Stimulated activated CD4-positive, alpha-beta T cell treated with anti-CD3 and anti-CD28 coated beads, Interleukin-1b, Interleukin-23, amount 100 ng/mL, for 48 hours (primary cell): ENCODE measurements at places on chromosomes 5 and 9.

DNA sequence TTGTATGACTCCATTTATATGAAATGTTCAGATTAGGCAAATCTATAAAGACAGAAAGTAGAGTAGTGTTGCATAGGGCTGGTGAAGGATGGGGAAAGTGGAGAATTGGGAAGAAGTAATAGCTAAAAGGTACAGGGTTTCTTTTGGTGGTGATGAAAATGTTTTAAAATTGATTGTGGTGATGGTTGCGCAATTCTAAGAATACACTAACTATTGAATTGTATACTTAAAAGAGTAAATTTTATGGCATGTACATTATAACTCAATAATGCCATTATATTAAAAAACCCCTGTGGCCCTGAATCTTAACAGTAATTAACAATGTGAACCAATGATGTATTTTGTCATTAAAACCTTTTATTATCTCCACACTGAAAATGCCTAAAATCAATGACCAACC, 20.4 kb upstream of the DMAC1 start:
- no peak for DNase-seq

DNA sequence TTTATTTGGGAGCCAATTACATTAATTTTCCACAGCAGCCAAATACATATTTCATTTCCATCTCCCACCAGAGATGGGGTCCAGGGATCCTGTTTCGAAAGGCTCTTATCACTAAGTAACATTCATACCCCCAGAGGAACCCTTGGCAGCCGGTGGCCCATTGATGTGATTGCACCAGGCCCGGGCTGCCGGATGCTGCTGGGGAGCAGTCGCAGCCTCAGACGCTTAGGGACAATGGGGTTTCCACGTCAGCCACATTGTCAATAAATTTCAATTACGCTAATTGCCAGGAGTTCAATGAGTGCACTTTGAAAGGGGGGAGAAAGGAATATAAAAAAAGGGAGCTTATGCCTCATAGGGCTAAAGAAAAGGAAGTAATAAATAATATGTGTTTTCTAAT, 478.8 kb upstream of the ADAMTS16 start:
- DNase-seq: no peak

DNA sequence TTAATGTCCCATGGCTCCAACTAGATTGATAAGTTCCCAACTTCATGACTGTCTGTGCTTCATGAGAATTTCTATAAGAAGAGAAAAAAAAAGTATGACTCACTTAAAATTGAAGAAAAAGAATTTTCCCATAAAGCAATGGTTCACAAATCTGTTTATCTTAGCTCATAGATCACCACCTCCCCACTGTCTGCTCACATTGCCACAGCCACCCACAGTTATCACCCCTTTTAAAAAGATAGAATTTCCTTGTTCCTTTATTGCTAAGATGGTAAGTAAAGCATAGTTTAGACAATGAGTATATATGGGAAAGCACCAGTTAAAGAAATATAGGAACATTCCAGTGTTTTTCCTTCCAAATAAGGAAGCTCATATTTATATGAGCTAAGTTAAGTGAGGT, 67.1 kb downstream of the ALDH7A1 start:
- no peak for DNase-seq

- DNase-seq: no peak
These were observed 222.9 kb downstream of the AOPEP start for GRCh38 chr9:94949370-94949769.

DNA sequence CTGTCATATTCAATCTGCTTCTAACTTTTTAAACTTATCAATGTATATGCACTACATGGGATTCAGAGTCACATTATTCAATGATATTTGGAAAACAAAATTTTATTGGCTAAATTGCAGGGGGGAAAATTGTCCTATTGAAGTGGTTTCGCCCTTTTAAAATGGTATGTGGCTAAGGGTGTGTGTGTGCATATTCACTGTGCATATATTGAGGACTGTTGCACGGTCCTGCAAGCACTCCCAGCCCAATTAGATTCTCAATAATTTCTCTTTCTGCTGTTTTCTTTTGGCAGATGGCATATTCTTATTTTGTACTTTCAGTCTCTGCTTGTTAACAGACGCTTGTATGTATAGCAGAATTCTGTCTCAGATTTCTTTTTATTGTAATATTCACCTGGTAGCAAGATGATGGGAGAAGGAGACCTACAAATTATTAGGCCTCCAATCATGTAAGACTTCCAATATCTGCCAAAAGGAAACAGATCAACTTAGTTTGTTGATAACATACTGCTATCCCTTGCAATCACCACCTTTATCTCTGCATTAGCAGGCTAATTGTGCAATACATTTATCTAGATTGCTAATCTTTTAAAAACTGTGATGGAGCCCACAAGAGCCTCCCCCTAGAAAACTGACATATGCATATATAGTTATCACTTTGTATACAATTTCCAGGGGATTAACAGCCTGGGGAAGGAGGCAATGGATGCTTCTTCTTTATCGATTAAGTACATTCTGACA, 411.5 kb downstream of the PLK2 start:
- DNase-seq: no peak

DNA sequence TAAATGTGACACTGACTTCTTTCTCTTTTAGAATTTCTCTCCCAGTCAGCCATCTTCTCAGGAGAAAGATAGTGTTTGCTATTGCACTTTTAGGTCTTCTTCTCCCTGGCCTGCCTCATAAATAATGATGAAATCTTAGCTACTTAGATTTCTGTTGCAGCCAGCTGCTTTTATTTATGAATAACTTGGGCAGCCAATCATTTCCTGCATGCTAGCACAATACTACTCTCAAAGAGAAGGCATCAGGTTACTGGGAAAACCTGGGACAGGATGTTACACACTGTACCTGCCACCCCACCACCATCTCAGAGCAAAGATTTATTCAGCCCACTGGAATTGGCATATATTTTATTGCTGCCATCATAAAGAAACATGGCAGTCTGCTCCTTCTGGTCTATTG, 266.6 kb downstream of the PRELID2 start:
- DNase-seq: no peak

GRCh38 chr5:132408965-132409364, 39.5 kb downstream of the SLC22A5 start:
- no peak for DNase-seq

GRCh38 chr9:15246708-15247107, 60.3 kb downstream of the TTC39B start:
- no peak for DNase-seq

- no peak for DNase-seq
These were observed 4.1 kb upstream of the TCF7 start for GRCh38 chr5:134110382-134110781.

- no peak for DNase-seq
These were observed 2.6 kb upstream of the GRIN1 start for GRCh38 chr9:137136261-137136880.

- DNase-seq: no peak
These were observed 157.7 kb upstream of the SLC24A2 start for GRCh38 chr9:19946441-19947109.

GRCh38 chr5:130710596-130710995, 454.5 kb downstream of the HINT1 start:
- no peak for DNase-seq

DNA sequence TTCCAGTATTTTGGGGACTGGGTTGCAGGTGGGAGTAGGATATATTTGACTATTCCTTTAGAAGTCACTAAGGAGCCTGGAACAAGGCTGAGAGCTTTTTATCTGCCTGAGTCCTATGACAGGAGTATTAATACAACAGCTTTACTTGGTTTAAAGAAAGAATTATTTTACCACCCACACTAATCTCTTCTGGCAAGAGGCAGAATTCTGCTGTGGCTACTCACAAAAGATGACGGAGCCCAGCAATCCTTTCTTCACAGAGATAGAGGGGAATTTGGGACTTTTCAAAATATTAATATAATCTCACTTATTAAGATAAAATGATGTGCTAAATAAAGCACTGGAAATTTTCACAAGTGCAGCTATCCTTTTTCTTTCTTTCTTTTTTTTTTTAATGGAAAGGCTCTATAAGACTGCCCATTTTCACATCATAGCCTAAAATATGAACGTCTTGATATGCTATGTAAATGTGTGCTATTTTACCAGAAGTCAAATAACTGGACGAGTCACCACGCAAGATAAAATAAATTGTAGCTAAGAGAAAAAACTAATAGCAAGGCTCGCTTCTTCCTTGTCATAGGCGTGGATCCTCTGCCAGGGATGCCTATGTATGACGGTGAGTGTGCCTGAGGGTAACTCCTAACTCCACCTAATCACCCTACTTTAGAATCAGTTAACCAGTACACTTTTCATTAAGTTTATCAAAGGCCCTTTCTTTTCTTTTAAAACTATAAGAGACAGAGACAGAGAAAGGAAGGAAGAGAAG, 76.3 kb downstream of the ZNF608 start:
- no peak for DNase-seq

- DNase-seq: no peak
These were observed 110.0 kb upstream of the TUT7 start for GRCh38 chr9:86464242-86464641.

- DNase-seq: no peak
These were observed 319.2 kb downstream of the IRX2 start for GRCh38 chr5:2432076-2432920.

DNA sequence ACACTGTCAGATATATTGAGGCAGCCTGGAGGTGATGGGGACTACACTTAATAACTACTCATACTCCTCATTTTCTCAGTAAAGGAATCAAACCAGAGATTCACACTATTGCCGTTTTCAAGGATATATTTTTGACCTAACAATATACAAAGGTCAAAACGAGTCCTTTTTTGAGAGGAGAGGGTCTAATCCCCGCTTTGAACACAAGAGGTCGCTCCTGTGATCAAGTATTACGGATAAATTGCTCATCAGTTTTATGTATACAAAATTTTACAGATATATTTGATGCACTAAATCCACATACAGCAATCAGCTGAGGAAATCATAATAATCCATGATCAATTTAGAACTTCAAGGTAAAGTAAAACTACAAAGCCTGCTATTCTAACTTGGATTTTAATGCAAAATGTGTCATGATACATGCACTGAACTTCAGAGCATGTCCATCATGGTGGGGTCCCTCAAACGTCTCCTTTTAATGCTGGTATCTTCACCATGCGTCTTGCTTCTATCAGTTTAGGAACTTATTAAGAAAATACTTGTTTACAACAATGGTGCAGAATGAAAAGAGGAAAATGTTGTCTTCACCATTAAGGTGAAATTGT, 2.5 kb upstream of the ISL1 start:
- no peak for DNase-seq

DNA sequence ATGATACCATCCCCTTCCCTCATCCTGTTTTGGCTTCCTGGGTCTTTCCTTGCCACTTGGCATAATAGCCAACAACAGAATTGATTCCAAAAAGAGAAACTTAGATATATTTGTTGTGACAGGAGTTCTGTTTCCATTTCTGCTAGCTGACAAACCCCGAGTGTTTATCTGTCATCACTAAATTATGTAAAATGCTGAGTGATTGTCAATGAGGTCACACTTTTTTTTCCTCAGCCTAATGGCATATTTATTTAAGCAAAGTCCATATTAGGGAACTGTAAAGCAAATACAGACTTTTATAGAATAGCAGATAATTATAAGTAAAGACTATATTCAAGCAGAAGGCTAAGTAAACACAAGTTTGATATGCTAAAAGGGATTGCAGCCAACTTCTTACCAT, 64.0 kb downstream of the RGS7BP start:
- no peak for DNase-seq

DNA sequence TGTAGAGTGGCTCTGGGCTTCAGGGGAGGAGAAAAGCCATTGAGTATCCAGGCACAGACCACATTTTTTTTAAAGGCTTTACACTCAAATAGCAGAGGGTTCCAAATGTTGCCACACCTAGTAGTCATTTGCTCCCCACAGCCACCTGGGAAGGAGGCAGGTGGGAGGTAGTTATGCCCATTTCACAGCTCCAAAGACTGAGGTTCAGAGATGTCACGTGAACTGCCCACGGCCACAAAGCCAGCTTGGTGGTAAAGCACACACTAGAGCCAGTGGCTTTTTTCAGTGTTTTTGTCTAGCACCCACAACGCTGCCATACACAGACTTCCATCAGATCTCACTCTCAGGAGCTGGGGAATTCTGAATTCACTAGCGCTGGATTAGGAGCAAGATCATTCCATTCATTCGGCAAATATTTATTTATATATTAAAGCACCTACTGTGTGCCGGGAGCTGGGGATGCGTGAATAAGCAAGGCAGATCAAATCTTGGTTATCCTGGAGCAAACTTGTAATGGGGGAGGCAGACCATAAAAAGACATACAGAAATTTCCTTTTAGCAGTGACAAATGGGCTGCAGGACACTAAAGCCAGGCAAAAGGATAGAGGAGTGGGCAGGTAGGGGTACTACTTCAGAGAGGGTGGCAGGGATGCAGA, 7.4 kb downstream of the WHRN start:
- DNase-seq: no peak

GRCh38 chr5:57032151-57032551, 80.2 kb upstream of the MIER3 start:
- no peak for DNase-seq

GRCh38 chr9:104025945-104026344, 68.2 kb upstream of the SMC2 start:
- DNase-seq: no peak

- DNase-seq: peak; percentile 38
These were observed 25.0 kb upstream of the HMCN2 start for GRCh38 chr9:130240410-130241197.

DNA sequence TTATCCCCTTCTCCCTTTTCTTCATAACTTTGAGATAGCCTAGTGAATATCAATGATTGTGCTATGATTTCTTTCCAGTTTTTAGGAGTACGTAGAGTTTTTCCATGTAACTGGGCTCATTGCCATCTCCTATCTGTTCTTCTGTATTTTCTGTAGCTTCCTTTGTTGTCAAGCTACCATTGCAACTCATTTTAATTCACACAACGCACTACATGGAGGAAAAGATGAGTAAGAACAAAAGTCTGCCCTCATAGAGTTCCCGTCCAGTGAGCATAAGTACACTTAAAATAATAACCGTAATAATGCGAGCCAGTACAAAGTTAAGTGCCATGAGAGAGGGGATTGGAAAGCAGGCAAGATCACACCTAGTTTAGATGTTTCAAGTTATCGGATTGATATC, 177.7 kb downstream of the PAM start:
- no peak for DNase-seq

DNA sequence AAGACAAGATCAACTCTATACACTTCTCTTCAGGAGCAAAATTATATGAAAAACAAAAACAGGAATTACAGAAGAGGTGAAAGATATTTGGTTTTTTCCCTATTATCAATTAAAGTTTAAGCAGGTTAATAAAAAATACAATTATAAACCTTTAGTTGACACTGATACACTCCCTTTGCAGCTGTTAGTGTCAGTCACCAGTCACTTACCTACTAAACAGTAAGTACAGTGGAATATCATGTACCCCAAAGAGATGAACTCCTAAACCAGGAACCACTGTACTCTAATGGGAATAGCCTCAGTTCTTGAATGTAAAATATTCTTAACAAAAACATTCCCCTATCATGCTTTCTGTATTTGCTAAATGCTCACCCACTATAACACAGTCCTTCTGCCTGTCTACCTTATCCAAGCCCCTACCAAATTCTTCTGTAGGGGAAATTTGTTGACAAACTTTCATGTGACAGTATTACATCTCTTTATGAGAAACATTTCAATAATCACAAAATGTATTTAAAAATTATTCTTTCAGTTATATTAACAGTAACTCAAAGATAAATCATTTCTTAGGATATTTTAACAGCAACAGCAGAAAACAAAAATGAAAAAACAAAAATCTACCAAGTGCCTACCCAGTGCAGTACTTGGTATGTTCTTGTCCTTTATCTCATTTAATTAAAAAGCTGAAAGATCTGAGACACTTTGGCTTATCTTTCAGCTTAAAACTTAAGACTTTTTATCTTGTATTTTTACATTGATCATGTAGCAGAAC, 212.8 kb downstream of the MLLT3 start:
- DNase-seq: no peak
